Body of pancreas (tissue), 4 donors: ENCODE measurements at places on chromosomes 12 and 14. TPM values are rescaled to one million over a fixed set of nuclear protein-coding genes. Genes with fewer than 3 reads are reported as not detected.

GRCh38 chr12:121218588-121219352 is 8.8 kb downstream of the P2RX4 start:
- H3K27me3 ChIP-seq = no peaks in the 10 kb centered on the region
- no peaks in the 10 kb centered on the region for H3K36me3 ChIP-seq
- peak overlapping the region; percentile 88 for H3K27ac ChIP-seq

- H3K27me3 ChIP-seq = no peaks in the 10 kb centered on the region
- no peak overlapping the region for H3K4me3 ChIP-seq
- peaks cover 7% of the 10 kb centered on the region for H3K4me1 ChIP-seq
- no peaks in the 10 kb centered on the region for H3K36me3 ChIP-seq
These were observed 200.3 kb downstream of the KTN1 start for GRCh38 chr14:55780156-55780946.

DNA sequence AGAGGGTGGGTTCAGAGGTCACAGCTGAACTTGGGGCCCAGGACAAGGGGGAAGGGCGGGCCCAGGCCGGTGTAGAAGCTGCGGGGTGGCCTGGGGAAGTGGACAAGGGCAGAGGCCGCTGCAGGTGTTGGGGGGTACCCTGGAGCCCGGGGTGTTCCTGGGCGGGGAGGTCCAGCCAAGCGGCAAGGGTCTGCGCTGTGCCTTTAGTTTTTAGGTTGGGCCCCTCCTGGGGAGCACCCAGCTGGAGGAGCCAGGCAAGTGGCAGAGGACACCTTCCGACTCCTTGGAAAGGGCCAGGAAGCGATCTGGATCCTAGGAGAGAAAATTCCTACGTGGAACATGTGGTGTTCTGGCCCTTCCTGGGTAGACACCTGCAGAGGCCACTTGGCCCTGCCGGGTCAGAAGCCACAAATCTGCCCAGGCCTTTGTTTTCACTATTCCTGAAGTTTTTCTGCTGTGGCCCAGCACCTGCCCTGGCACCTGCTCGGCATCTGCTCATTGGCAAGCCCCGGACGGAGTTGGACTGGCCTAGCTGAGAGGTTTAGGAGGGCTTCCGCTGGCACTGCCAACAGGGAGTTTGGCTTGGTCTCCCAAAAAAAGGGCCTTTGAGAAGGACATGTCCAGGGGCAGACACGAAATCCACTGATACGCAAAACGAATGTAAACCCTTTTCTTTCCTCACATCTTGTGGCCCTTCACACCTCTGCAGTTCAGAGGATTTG is 61.1 kb downstream of the SMUG1 start:
- no peak overlapping the region for H3K4me3 ChIP-seq
- no peaks in the 10 kb centered on the region for H3K36me3 ChIP-seq
- H3K4me1 ChIP-seq = peaks cover 15% of the 10 kb centered on the region
- no peak for DNase-seq
- H3K27ac ChIP-seq = no peak overlapping the region

- peak; percentile 32 for DNase-seq
- H3K27ac ChIP-seq = no peak overlapping the region
- H3K36me3 ChIP-seq = no peaks in the 10 kb centered on the region
- H3K27me3 ChIP-seq = no peaks in the 10 kb centered on the region
- H3K4me1 ChIP-seq = no peaks in the 10 kb centered on the region
These were observed 17.4 kb downstream of the FOXN3 start for GRCh38 chr14:89399594-89400068.

DNA sequence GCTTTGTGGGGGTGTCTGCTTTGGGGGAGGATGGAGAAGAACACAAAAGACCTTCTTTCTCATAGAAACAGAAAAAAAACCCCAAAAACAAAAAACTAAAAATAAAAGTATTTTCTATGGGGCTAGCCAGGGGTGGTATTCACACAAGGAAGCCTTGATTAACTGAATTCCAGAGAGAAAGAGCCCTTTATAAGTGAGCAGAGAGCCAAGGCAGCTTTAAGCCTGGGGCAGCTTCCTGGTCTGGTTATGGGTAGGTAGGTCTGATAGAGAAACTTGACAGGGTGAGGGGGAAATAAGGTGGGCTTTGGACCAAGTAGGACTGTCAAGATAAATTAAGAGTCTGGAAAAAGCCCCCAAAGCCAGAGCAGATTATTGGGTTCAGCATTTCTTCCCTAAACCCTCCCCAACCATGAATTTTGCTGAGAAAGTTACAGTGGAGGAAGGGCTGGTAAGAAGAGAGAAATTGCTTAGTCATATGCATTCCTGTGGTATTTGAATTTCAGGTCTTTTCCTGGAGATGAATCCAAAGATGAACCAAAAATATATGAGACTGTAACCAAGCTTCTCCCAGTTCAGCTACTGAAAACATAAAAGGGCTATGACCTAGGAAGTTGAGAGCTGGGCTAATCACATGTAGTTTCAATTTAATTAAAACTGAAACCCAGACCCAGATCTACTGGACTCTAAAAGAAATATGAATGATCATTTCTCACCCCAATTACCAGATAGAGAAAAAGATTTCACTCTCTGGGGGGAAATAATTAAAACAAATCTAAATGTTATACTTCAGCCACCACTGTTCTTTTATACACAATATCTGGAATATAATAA is 144.8 kb downstream of the TBC1D30 start:
- H3K36me3 ChIP-seq = no peaks in the 10 kb centered on the region
- no peak overlapping the region for H3K4me3 ChIP-seq
- H3K27me3 ChIP-seq = no peaks in the 10 kb centered on the region

DNA sequence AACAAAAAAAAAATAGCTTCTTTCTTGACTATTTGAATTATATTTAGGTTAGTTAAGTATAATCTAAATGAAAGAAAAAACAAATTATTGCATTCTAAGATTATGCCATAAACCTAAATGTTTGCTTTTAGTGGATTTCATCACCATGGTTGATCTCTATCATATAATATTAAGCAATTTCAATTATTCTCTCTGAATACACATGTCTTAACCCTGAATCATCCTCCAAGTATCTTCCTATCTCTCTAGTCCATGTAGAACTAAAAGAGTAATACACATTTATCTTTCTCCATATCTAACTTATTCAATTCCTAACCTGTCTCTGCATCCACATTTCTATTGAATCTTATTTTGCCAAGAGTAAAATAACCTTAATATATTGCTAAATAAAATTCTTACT is 59.6 kb downstream of the PPFIA2 start:
- no peak overlapping the region for H3K4me3 ChIP-seq
- no peaks in the 10 kb centered on the region for H3K36me3 ChIP-seq

- H3K36me3 ChIP-seq = no peaks in the 10 kb centered on the region
- H3K27me3 ChIP-seq = no peaks in the 10 kb centered on the region
- DNase-seq = no peak
- no peak overlapping the region for H3K4me3 ChIP-seq
- no peaks in the 10 kb centered on the region for H3K4me1 ChIP-seq
- H3K27ac ChIP-seq = no peak overlapping the region
These were observed 188.9 kb upstream of the FOXG1 start for GRCh38 chr14:28577711-28578131.

- H3K36me3 ChIP-seq = no peaks in the 10 kb centered on the region
- H3K27ac ChIP-seq = no peak overlapping the region
- peaks cover 15% of the 10 kb centered on the region for H3K4me1 ChIP-seq
- no peak overlapping the region for H3K4me3 ChIP-seq
- no peaks in the 10 kb centered on the region for H3K27me3 ChIP-seq
These were observed 101.1 kb downstream of the FUT8 start for GRCh38 chr14:65513671-65514070.

GRCh38 chr12:88638966-88639760 is 58.9 kb upstream of the KITLG start:
- no peaks in the 10 kb centered on the region for H3K36me3 ChIP-seq
- H3K4me1 ChIP-seq = peaks cover 36% of the 10 kb centered on the region
- peak overlapping the region; percentile 42 for H3K27ac ChIP-seq
- H3K27me3 ChIP-seq = no peaks in the 10 kb centered on the region
- DNase-seq = no peak

DNA sequence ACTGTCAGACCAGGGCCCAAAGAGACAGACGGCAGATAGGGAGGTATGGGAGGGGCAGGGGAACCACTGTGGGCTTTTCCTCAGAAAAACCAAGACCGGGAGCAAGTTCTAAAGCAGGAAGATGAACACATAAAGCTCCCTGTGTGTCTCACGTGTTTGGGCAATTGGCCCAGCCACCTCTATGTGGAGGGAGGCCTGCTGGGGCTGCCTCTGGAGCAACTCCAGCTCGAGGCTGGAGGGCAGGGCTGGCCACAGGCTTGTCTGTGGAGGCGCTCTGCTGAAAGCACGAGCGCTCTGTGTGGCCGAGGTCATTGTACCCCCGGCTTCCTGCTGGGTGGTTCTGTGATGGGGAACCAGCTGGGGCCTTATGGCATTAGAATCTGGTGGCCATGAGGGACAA is 36.4 kb downstream of the TRAFD1 start:
- no peak overlapping the region for H3K4me3 ChIP-seq
- H3K36me3 ChIP-seq = peaks cover 5% of the 10 kb centered on the region
- H3K27me3 ChIP-seq = no peaks in the 10 kb centered on the region
- H3K27ac ChIP-seq = no peak overlapping the region
- no peak for DNase-seq

The TEAD4 gene
- 25.1 TPM for total RNA-seq

DNA sequence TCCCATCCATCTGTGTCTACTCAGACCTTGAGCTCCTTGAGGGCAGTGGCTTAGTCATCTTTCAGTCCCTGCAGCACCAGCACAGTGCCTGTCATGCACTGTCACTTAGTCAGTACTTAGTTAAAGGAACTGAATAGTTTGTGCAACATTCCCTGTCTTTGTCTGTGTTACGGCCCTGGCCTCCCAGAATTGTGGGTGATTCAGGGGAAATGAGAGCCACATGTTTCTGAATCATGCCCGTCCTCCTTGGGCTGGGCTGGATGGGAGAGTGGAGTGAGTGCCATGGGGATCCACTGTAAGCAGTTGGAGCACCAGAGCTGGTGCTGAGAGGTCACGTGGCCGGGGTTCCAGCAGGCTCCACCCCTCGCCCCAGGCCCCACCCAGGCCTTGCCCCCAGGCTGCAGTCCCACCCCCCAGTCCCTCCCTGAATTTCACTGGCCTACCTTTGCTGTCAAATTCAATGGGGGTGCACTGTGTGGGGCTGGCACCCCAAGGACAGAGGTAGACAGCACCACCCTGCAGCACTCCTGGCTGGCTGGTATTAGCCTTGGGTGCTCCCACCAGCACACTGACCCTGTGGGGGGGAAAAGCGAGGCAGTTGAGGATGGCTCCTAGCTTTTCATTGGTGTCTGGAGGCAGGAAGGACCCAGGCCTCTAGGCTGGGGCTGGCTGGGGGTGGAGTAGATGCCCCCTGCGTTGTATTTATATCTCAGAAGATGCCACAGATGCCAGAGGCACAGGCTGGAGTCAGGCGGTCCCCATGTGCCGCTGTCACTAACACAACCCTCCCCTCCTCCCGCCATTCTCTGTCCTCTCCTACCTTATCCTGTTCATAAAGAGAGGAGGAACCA is 7.5 kb downstream of the ITGA5 start:
- no peaks in the 10 kb centered on the region for H3K27me3 ChIP-seq
- DNase-seq = no peak
- H3K27ac ChIP-seq = no peak overlapping the region
- no peak overlapping the region for H3K4me3 ChIP-seq
- H3K4me1 ChIP-seq = peaks cover 51% of the 10 kb centered on the region
- H3K36me3 ChIP-seq = no peaks in the 10 kb centered on the region

The KRT6B gene
- not detected for total RNA-seq

The CLEC14A gene
- total RNA-seq = 16.8 TPM

DNA sequence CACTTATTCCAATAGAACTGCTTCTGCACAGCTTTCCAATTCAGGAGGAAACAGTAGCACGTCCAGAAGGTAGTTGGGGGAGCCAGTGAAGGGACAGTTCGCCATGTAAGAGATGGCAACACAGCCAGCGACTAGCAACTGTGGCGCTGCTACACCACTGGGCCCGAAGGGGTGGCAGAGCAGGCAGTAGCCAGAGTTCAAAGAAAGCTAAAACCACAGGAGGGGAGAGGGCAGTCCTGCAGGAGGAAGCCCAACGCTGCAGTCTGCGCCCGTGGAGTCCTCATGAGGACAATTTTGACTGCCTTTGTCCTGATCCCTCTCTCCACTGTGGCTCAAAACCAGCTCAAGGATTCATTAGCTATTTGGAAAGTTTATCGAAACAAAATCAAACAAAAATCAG is 591.2 kb downstream of the VRK1 start:
- no peak overlapping the region for H3K27ac ChIP-seq
- H3K36me3 ChIP-seq = no peaks in the 10 kb centered on the region
- H3K4me1 ChIP-seq = no peaks in the 10 kb centered on the region
- no peak overlapping the region for H3K4me3 ChIP-seq
- DNase-seq = no peak

DNA sequence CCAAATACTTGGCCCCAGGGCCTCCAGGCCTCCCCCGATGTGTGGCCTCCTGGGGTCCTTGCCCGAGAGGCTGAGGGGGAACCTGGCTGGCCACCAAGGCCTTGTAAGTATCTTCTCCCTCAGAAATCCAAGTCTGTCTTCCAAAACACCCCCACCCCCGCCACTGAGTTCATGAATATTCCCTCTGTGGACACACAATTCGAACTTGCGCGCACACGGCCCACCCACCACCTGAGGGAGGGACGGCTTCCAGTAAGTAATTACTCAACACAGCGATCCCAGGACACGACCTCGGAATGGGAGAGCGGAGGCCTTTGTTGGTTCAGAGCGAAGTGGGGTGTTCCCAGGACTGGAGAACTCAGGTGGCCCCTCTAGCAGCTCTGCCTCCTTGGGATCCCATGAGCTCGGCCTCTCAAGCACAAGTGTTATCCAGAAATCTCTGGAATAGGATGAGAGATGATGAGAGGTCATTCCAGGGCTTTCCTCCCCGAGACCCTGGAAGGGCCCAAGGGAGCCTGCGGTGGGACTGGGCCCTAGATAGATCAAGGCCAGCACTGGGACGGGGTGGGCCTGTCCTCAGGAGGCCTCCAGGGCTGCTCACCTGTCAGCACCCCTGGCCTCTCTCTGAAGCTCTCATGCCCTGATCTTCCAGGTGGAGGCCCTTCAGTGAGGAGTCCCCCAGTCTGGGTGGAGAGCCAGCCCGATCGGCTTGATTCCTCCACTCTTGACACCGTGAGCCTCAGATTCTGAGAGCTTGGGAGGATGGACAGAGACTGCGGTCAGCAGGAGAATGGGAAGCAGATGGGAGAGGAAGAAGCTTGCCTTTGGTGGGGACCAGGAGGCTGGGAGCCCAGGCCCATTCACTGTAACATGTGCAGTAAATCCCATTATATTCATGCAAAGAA is 219.0 kb upstream of the RTL1 start:
- no peak overlapping the region for H3K4me3 ChIP-seq
- no peaks in the 10 kb centered on the region for H3K36me3 ChIP-seq
- no peak for DNase-seq

DNA sequence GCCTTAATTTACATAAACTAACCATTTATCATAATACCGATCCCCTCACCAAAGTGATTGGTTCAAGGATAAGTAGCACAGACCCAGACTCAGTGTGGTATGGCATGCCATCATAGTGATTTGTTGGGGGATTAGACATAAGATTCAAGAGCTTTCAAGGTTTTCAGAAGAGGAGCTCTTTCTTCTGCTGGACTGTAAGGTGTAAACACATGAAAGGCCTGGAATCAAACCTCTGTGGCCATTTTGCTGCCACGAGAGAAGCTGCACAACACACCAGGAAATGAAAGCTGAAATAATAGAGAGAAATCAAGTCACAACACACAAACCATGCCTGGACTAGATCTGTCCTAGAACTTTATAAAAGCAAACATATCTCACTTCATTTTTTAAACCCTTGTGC is 30.8 kb downstream of the BTG1 start:
- no peaks in the 10 kb centered on the region for H3K27me3 ChIP-seq
- no peak overlapping the region for H3K27ac ChIP-seq
- H3K36me3 ChIP-seq = no peaks in the 10 kb centered on the region
- peaks cover 5% of the 10 kb centered on the region for H3K4me1 ChIP-seq

The CELA1 gene
- not detected for total RNA-seq

The SYCP3 gene
- total RNA-seq = 0.26 TPM

- H3K4me3 ChIP-seq = no peak overlapping the region
- no peaks in the 10 kb centered on the region for H3K27me3 ChIP-seq
- no peak overlapping the region for H3K27ac ChIP-seq
- no peaks in the 10 kb centered on the region for H3K36me3 ChIP-seq
- no peak for DNase-seq
These were observed 368.0 kb downstream of the FUT8 start for GRCh38 chr14:65780566-65780965.
